ENCODE measurements at places on chromosomes 2 and 18. TPM values are rescaled to one million over a fixed set of nuclear protein-coding genes. Genes with fewer than 3 reads are reported as not detected.
A peak's percentile ranks its signal among the peaks of the same experiment; 100 is the strongest.

The FHOD3 gene
- total RNA-seq: not detected

GRCh38 chr2:62197011-62197924 is 1.4 kb downstream of the B3GNT2 start:
- DNase-seq: peak; percentile 58

DNA sequence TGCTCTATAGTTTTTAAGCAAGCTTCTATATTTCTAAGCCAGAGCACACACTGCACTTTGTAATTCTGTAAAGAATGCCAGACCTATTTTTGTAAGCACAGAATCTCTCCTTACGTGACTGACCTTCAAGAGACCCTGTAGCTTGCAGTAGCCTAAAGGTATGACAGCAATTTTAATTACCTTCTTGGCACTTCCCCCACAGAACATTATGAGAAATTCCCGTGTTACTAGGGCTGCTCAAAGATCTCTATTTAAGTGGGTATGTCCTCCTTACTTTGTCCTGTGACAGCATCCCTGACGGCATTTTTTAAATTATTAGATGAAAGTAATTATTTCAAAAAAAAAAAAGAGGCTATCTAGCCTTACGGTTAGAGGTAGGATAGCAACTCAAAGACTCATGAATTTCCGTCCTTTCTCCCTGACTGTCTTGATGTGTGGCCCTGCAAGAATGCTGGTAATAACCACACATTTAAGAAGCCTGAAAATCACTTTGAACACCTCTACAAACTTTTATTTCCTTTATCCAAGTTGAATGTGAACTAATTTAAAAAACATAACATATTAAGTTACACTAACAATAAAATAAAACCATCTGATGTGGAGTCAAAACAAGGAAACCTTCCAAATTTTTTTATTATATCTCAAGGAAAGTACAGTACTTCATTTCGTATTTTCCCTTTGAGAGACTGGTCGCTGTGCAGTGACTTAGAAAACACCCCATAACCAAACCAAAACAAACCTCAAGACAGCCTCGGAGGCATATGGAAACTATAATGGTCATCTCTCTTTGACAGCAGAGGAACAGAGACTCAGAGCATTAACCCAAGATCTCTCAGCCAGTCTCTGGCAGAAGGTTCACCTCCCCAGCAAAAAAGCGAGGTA is 54.9 kb downstream of the THUMPD2 start:
- no peak for DNase-seq

- no peak for DNase-seq
Measured at GRCh38 chr18:11962597-11962996, 18.7 kb upstream of the IMPA2 start.

GRCh38 chr2:186717320-186718007 is 23.6 kb downstream of the FAM171B start:
- DNase-seq: no peak

- no peak for DNase-seq
Measured at GRCh38 chr2:177796654-177797415, 275.7 kb downstream of the PDE11A start.

The UNC80 gene
- not detected for total RNA-seq

The FMNL2 gene
- 0.59 TPM for total RNA-seq

The OTOS gene
- not detected for total RNA-seq

The SERPINB3 gene
- not detected for total RNA-seq

DNA sequence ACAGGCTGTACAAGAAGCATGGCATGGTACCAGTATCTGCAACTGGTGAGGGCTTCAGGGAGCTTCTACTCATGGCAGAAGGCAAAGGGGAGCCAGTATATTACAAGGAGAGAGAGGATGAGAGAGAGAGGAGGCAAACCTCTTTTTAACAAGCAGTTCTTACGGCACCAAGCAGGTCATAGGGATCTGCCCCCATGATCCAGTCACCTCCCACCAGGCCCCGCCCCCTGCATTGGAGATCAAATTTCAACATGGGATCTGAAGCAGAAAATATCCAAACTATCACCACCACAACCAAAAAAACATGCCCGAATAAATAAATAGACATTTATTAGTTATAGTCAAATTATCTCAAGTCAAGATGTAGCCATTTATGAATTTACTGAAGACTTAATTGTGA is 14.5 kb upstream of the SLC35F5 start:
- DNase-seq: no peak

GRCh38 chr2:213175673-213176247 is 24.3 kb upstream of the IKZF2 start:
- DNase-seq: no peak

- no peak for DNase-seq
Measured at GRCh38 chr18:5239447-5239846, 42.4 kb upstream of the AKAIN1 start.
